ENCODE measurements at places on chromosomes 6 and 20. TPM values are rescaled to one million over a fixed set of nuclear protein-coding genes. Genes with fewer than 3 reads are reported as not detected.
A peak's percentile ranks its signal among the peaks of the same experiment; 100 is the strongest.

DNA sequence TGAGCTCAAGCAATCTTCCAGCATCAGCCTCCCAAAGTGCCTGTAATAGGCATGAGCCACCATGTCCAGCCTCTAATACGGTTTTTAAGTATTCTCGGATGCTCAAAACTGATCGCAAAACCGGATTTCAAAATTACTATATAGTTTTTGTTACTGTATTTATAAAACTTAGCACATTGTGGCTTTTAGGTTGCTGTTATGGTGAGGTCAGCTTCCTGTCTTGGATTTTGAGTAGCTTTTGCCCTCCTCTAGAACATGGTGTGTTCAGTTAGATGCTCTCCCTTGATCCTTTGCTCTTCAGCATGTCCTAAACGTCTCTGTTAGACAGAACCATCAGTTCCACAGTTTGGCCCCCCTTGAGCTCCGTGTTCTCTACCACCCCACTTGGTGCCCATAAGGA is 96.2 kb downstream of the RPP40 start:
- DNase-seq: peak; percentile 26

DNA sequence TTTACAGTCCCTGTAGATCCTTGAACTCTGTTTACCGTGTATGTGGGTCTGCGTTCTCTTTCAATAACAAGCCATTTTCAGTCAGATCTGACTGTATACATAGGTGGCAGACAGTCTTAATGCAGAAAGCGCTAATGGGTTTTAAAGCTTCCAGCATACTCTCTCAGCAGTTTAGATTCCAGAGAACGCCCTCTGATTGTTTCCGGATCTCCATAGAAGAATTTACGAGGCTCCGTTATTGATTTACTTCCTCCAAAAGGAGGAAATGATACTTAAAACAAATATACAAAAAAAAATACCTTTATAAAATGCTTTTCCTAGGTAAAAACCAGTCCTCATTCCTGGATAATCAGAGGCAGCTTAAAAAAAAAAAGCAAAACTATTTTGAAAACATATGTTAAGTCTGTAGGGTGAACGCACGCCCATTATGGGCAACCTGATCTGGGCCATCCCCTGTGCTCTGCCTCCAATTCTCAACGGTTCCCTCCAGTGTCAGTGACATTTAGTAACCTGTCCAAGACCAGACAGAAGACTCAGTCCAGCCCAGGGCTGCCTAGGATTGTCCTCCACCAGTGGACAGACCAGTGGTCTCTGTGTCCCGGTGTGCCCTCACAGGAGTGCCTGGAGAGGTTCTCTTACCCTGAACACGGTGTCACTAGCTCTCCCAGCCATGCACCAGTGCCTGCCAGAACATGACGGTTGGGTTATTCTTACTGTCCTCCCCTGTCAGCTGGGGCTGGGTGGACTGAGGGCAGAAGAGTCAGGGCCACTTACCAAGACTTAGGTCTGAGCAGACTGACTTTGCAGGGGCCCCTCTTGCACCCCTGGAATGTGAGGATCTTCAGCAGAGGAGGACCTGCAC is 217.3 kb downstream of the ARID1B start:
- DNase-seq: peak; percentile 11

GRCh38 chr20:52150440-52151258 is 40.9 kb downstream of the ZFP64 start:
- peak; percentile 61 for DNase-seq

DNA sequence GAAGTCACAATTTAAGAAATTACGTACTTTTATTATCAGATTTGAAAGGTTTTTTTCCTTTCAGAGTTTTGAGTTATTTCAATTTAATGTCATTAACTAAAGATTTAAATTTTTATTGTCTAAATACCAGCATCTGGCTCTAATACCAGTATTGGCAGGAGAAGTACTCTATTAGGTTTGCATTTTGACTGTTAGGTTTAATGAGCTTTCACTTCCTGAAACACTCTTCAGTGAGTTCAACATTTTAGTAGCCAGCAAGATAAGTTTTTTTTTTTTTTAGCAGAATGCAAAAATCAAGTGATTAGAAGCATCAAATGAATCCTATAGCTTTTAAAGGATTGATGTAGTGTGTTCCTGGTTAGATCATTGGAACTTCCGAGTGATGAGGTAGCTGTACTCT is 34.0 kb upstream of the SCGN start:
- DNase-seq: no peak

- DNase-seq: no peak
These were observed 4.6 kb downstream of the ADIG start for GRCh38 chr20:38585404-38586180.

HLA-F gene
- total RNA-seq: 10.5 TPM

MEI4 gene
- not detected for total RNA-seq

- no peak for DNase-seq
These were observed 71.6 kb upstream of the TNFAIP3 start for GRCh38 chr6:137795501-137795900.

KHDC1L gene
- not detected for total RNA-seq

DNA sequence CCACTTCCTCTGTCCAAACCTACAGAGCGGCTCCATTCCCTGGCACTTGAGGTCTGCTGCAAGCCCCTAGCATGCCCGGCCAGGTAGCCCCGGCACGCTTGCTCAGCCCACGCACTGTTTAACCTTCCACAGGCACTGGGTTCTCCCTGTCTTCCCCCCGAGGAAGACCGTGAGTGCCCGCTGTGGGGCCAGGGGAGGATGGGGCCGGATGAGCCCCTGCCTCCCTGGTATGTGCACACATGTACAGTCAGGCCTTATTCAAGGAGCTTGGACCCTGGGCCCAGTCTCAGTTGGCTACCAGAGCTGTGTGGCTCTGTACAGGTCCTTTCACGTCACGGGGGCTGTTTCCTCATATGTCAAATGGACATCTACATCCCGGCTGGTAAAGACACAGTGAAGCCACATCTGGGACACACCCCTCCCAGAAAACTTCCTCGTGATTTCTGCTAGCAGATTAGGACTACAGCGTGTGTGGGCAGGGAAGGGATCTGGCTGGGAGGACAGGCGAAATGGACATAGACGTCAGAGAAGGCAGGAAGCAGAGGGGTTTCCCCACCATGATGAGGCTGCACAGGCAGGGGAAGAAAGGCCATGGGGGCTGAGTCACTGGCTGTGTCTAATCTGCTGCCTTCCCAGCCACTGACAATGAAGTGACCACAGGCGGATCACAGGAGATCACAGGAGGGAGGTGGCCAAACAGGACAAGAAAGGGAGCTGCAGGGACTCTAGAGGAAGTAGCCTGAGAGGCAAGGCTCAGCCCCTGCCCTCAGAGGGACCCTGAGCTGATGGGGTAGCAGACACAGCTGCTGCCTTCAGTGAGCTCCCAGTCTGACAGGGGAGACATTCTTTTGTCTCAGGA is 62.9 kb downstream of the MRPL14 start:
- DNase-seq: peak; percentile 98

DNA sequence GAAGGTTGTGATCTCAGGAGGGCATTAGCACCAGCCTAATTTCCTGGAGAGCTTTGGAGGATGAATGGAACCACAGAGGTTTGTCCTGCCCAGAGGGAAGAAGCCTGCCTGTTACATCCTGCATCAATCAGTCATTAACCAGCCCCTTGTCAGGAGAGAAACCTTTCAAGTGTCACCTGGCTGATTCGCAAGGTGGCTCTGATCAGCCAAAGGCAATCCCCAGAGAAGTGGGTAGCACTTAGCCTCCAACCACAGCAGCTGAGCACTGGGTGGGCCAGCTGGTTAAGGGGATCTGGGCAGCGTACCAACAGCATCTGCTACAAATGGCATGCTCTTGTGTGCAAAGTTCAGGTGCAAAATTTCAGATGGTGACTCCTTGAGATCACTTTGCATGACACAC is 26.9 kb downstream of the ANKEF1 start:
- DNase-seq: no peak

DNA sequence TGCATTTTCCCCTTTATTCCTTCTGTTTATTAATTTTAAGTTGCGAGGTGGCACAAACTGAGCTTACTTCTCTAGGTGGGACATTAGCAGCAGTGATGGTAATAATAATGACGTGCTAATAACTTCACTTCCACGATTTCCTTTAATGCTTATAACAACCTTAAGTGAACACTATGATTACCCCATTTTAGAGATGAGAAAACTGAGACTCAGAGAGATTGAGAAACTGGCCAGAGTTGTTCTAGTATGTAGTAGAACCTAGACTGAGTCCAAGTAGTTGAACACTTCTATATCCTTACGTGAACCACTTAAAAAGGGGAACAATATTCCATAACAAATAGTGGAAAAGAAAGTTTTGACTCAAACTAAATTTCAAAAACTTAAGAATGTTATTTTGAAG is 297.5 kb downstream of the GMDS start:
- no peak for DNase-seq

GRCh38 chr20:19683188-19683587 is 74.9 kb upstream of the RIN2 start:
- DNase-seq: no peak

DNA sequence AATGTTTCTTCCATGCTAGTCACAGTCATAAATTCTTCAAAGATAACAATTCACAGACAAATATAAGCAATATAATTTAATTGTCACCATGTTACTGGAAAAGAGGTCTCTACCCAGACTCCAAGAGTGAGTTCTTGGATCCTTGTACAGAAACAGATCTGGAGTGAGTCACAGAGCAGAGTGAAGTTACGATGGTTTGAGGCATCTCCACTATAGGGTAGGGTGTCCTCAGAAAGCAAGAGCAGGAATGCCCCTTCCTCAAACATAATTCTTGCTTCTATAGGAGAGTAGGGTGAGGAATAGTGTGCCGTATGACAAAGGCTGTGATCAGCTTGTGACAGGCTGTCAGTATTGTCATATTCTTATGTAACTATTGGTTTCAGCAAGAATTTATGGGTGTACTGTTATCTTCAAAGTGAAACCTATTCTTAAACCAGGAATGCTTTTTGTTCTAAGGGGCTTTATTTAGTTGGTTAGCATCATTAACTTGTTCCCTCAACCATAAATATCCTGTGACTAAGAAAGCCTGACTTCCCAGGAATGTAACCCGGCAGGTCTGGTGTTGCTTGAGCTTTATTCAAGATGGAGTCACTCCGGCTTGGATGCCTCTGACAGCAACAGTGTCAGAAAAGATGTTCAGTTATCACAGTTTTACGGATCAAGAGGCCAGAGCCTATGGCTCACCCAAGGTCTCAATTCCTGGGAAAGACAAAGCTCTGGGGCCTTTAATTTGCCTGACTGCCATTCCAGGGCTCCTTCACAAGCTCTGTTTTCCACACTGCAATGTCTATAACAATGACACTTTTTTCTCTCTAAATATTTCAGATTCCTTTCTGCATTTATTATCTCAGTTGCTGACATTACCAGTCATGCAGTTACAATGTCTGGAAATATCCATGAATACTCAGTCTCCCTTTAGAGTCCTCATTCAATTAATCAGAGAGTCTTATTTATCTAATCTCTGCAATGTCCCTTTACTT is 298.6 kb downstream of the C6orf118 start:
- no peak for DNase-seq

EPPIN gene
- total RNA-seq: not detected

GRCh38 chr20:706366-706885 is 30.8 kb upstream of the SCRT2 start:
- no peak for DNase-seq

BTN2A1 gene
- 7.9 TPM for total RNA-seq

DNA sequence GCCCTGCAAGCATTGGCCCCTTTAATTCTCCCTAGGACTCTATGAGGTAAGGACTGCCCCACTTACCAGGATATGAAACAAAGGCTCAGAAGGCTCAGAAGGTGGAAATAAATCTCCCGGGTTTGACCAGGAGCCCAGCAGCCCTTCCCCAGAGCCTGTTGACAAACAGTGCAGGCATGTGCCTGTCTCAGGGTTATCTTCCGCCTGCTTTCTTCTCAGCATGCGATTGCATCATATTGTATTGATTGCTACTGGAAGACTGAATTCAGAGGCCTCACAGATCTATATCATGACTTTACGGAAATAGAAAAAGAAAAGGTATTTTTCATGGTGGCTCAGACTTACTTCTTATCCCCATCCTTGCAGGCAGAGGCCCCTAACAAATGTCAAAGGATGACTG is 92.7 kb downstream of the PHACTR3 start:
- DNase-seq: no peak

FOXF2 gene
- not detected for total RNA-seq

DNA sequence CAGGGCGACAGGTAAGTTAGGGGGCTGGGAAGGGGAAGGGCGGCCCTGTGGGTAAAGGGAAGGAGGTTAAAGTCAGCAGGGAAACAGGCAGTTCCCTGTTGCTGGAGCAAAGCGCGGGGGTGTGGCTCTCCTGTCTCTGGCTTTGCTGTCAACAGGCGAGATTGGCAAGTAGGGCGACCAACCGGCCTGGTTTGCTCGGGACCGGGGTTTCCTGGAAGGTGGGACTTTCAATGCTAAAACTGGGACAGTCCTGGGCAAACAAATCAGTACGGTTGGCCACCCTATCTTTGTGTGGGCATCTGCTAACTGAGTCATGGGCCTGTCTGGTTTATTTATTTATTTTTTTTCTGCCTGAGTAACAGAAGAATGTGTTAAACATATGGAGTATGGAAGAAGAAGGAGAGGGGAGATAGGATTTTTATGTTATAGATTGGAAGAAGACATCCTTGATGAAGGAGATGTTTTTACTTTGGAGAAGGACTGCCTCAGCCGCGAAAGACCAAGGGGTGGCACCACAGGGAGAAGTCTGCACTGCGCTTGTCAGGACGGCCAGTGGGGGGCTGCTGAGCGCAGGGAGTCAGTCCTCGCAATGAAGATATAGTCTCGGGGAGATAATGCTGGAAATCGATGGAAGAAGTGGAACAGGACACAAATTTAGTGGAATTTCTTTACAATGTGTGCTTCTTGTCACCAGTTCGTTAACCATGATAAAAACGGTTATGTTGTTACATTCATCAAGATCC is 43.4 kb upstream of the ESR1 start:
- peak; percentile 85 for DNase-seq

NKAIN4 gene
- not detected for total RNA-seq

- DNase-seq: no peak
These were observed 28.5 kb downstream of the SMOC2 start for GRCh38 chr6:168469521-168469920.

- DNase-seq: no peak
These were observed 129.9 kb upstream of the RIPOR2 start for GRCh38 chr6:25065666-25066065.

PRSS35 gene
- total RNA-seq: not detected

DNA sequence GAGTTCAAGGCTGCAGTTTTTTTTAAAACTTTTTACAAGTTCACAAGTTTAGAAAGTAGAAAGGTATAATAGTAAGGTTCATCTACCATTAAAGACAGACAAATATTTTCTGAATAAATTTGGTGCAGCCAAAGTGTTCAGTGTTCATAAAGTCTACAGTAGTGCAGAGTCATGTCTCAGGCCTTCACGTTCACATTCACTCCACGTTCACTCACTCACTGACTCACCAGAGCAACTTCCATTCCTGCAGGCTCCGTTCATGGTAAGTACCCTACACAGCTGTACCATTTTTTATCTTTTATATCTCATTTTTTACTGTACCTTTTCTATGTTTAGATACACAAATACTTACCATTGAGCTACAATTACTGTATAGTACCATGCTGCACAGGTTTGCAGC is 67.6 kb downstream of the B4GALT5 start:
- DNase-seq: no peak

HSPA1L gene
- total RNA-seq: 0.87 TPM

ELOVL2 gene
- total RNA-seq: not detected
